ENCODE measurements at places on chromosomes 7 and 10.

DNA sequence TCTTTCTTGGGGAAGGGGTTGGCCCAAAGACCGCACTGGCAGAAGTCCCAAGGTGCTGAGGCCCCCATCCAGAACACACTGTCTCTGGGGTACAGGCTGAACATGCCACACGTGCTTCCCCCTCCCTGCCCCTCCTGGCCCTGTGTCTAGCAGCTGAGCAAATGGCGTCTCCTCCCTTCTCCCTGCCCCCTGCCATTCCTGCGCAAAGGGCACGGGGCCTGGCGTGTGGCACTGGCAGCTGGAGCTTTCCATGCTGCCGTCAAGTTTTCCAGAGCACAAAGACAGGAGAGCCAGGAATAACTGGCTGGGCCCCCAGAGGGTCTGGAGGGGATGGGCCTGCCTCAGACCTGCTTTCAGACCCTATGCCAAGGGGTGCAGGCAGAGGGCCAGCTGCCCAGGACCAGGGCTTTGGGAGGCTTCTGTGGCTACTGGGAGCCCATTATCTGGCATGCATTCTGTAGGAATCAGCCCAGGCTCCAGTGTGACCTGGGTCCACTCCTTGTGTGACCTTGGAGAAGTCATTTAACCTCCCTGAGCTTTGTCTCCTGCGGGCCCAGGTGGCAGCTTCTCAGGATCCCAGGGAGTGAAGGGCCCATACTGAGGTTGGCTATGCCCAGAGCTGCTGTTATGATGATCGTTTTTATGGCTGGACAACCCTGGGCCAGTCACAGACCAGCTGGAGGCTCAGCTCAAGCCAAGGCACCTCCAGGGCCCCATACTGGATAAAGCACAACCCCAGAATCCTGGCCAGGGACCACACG lies 710 bp upstream of the LDB3 start:
- no peak for DNase-seq

- DNase-seq = no peak
Observed at GRCh38 chr7:95986178-95986764, 213.9 kb downstream of the DYNC1I1 start.

DNA sequence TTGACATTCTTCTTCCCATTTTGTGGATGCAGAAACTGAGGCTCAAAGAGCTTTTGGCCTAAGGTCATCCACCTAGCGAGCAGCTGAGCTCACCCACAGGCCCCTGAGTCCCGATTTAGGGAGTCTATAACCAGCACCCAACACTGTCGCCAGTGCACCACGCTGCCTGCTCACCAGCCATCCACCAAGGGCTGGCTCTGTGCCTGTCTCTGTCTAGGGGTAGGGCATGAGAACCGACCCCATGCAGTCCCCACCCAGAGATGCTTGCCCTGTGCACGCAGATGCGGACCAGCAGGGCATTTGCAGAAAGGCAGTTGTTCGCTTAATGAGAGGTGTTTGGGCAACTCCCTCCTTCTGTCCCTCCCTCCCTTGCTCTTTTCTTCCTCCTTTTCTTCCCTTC lies 97.2 kb downstream of the GRK5 start:
- DNase-seq = no peak

DNA sequence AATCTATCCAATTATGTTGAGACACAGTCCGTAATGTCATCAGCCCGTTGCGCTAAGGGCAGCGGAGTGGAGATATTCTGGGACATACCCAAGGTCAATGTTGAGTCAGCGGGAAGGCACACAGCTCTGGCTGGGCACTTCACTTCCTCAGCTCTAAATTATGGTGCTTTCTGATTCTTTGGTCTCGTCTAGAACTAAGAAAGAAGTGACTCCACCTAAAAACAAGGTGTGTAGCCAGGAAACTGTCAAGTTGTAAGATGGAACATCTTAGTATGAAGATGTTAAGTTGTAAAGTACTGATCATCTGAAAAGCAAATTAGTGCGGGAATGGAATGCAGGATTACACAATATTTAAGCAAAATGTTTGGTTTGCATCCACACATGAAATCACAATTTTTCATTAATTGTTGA lies 43.1 kb downstream of the BAIAP2L1 start:
- DNase-seq = no peak

DNA sequence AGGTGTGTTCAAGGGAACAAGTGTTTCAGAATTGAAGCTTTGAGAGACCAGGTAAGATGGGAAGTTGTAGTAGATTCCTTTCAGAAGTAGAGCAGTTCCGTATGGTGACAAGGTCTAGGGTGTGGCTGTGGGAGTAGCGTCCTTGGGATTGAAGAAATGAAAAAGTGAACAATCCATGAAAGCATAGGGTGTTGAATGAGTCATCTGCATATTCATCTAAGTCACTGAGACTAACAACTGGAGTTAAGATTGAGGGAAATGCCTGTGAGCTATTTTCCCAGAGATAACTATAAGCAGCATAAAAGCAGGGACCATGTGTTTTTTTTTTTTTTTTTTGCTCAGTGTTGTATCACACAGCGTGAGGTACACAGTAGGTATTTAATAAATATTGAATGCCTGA lies 134.8 kb downstream of the PHTF2 start:
- DNase-seq = no peak

- DNase-seq = no peak
Observed at GRCh38 chr10:28075424-28075823, 76.5 kb upstream of the ODAD2 start.

DNA sequence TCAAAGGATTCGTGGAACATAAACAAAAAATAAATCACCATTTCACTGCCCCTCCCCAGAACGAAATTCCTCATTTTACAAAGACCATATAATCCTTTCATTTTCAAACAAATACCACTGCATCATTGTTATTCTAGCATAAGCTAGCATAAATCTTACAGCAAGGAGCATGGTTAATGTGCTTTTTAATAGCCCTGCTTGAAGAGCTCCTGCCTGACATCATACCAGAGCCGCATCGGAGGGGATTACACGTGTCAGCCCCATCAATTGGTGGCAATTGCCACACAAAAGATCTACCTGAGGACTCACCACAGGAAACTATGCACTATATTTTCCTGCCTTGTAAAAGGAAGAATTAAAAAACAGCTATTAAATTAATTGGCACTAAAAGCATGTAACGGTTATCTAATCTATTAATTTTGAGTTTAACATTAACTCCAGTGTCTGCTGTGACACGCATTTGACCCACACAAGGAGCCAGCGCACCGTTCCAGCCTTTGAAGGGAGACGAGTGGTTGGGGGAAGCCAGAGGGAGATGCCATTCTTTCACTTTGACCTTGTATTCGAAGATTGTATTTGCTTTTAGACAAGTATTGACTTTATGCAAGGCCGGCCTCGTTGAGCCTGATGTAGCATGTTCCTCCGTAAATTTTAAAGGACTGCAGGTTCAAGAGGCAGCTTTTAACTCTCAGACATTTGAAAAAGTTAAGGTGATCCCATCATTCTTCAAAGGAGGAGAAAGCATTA lies 261.1 kb upstream of the RNF32 start:
- no peak for DNase-seq

GRCh38 chr7:35513828-35514227 lies 181.1 kb downstream of the HERPUD2 start:
- no peak for DNase-seq

GRCh38 chr10:18100669-18101068 lies 39.6 kb upstream of the CACNB2 start:
- DNase-seq = no peak

- DNase-seq = no peak
Observed at GRCh38 chr7:100356416-100357068, 1.4 kb upstream of the PILRB start.

DNA sequence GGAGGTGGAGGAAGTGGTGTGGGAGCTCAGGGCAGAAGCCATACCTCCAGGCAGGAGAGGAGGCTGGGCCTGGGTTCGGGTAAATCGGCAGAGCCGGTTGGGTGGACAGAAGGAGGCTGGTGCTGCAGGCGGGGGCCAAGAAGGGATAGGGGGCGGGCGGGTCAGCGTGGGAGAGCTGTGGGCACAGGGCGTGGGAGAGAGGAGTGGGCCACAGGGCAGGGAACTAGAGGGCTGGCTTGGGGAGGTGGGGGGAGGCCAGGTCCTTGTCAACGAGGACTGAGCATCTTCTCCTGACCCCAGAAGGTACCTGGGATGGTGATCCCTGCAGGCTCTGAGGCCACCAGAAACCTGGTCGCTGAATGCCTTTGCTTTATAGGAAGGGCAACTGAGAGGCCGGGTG lies 11.9 kb downstream of the LAT2 start:
- DNase-seq = no peak

DNA sequence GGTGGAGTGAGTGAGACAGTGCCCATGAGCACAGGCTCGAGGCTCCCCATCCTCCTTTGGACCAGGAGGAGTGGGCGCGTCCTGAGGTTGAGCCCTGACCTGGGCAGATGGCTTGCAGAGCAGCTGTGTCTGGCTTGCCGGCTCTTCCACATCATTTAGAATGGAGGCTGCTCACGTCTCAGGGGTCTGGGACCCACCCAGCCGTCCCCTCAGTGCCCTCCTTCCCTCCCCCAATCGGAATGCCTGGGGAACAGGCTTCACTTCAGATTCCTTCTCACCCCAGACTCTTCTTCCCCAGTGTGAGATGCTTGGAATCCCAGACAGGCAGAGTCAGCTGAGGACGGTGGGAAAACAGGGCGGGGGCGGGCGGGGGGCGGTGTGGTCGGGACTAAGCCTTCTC lies 968.6 kb upstream of the ZNF722 start:
- no peak for DNase-seq

DNA sequence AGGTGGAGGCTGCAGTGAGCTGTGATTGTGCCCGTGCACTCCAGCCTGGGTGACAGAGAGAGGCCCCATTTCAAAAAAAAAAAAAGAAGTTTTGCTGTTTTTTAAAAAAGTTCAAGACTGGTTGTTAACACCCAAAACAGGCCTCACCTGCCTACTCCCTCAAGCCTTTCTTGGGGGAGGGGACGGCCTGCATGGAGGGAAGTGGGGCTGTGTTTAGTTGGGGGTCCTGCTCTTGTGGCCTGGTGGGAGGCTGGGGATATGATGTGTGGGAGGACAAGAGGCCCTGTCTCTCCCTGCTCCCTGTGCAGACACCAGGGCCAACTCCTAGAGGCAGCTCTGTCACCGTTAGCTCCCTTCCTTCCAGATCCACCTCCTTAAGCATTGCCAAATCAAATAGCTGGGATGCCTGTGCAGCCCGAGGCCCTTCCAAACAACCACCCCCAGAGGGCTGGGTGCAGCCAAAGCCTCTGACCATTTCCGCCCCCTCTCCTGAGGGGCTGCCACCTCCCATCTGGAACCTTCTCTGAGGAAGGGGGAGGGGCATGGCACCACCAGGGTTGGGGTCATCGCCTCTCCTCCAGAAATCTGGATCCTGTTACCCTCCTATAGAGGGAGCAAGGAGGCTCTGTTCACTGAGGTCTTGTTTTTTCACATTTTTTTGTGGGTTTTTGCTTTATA lies 32.9 kb upstream of the ANKRD2 start:
- no peak for DNase-seq

DNA sequence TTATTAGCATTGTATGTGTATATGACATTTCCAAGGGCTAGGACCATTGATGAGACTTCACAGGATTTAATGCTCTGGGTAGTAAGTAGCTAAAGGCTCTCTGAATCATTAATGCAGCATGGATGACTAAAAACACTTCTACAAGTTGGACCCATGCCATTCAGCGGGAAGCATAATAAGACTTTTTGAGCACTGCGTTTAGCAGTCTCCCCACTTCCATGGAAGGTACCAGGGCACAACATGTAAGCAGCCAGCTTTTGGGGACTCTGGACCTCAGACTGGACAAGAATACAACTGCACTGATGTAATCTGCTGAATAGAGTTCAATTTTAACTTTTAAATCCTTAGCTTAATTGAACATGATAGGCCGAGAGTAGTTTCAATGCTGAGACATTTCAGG lies 191.7 kb upstream of the IMMP2L start:
- no peak for DNase-seq

GRCh38 chr10:34178756-34179155 lies 636.3 kb downstream of the PARD3 start:
- no peak for DNase-seq

DNA sequence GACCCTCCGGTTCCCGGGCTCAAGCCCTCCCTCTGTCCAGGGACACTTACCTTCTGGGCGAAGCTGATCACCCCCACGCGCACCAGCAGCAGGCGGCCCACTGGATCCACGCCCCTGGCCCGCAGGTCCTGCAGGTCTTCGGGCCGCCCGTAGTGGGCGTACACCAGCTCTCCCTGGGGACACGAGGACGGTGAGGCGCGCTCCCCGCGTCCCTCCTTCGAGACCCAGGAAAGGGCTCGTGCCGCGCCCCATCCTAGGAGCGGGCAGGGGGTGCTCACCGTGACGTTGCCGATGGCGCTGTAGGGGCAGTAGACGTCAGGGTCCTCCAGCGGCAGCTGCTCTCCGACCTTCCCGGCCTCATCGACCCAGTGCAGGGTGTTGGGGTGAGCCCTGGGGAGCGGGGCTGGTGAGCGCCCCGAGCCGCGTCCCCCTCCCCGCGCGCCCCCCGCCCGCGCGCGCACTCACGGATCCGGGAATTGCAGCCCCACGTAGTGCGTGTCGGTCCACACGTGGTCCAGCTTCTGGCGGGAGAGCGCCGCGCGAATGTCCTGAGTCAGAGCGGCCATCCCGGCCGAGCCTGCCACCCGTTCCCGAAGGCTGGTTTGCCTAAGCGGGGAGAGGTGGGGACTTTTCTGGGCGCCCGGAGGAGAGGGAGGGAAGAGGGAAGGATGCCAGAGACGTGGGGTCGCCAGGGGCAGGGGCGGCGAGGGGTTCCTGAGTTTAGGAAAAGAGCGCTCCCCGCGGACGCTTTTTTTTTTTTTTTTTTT lies 8.2 kb downstream of the TFR2 start:
- DNase-seq = peak; percentile 11

DNA sequence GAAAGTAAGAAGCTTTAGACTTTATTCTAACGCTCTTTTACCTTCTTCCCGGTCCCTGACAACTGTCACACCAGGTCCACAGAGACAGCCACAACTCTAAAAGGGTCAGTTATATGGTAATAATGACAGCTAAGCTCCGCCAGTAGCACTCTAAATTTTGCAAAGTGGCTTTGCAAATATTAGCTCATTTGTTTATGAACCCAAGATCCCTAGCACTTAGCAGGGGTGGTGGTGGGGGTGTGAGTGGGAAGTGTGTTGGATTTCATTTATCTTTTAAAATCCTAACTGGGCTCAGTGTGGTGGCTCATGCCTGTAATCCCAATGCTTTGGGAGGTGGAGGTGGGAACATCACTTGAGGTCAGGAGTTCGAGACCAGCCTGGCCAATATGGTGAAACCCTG lies 34.8 kb upstream of the SDK1 start:
- DNase-seq = no peak

GRCh38 chr10:123502983-123503382 lies 163.2 kb upstream of the GPR26 start:
- no peak for DNase-seq

DNA sequence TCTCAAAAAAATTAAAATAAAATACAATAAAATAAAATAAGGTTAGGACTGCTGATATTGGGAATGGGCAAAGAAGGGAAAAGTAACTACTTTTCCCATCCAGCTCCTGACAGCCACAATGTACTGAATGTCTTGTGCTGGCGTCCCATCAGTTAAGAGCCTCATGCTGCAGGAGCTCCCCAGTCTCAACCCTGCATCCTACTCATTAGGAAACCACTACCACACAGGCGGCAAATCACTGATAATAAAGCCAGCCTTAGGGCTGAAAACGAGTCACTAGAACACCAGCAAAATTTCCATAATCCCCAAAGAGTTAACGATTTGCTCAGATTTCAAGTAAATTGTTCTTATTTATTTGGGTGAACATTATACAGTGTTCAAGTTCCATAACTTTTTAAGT lies 4.3 kb downstream of the YWHAG start:
- DNase-seq = no peak

GRCh38 chr7:122638459-122638858 lies 60.5 kb downstream of the RNF133 start:
- no peak for DNase-seq

Measured in NCI-H1105 (cell line).